ENCODE measurements at places on chromosomes 12 and 14. TPM values are rescaled to one million over a fixed set of nuclear protein-coding genes. Genes with fewer than 3 reads are reported as not detected.

The SCN8A gene
- total RNA-seq: 14.7 TPM

The PTPRQ gene
- total RNA-seq: 2.8 TPM

The SNAPC1 gene
- 7.7 TPM for total RNA-seq

The RPGRIP1 gene
- total RNA-seq: not detected

The FLVCR2 gene
- total RNA-seq: 1.4 TPM

The GTF2H3 gene
- total RNA-seq: 53.0 TPM

The LALBA gene
- not detected for total RNA-seq

The MMP19 gene
- total RNA-seq: 8.6 TPM

The PDE3A gene
- total RNA-seq: 0.18 TPM

The SERPINA5 gene
- total RNA-seq: not detected

The RASAL1 gene
- total RNA-seq: not detected

The UNC79 gene
- not detected for total RNA-seq

The TDRD9 gene
- total RNA-seq: 0.18 TPM

The RNASE4 gene
- total RNA-seq: 8.1 TPM

The ZNF641 gene
- total RNA-seq: 3.9 TPM

The WSCD2 gene
- total RNA-seq: not detected

The IFI27 gene
- total RNA-seq: not detected

The PTPRO gene
- 0.18 TPM for total RNA-seq

The HELB gene
- 3.6 TPM for total RNA-seq

The RTL1 gene
- total RNA-seq: not detected

The MYO1H gene
- not detected for total RNA-seq

The INSM2 gene
- not detected for total RNA-seq

The ADGRD1 gene
- not detected for total RNA-seq

The CLEC7A gene
- not detected for total RNA-seq

The SCNN1A gene
- not detected for total RNA-seq

The KITLG gene
- 117 TPM for total RNA-seq

The PDZRN4 gene
- not detected for total RNA-seq

The IL26 gene
- not detected for total RNA-seq

The TRPV4 gene
- 1.1 TPM for total RNA-seq

The PAX9 gene
- total RNA-seq: not detected

The AKAP3 gene
- total RNA-seq: 0.56 TPM

The B4GALNT1 gene
- total RNA-seq: 0.18 TPM

The LTBR gene
- 19.7 TPM for total RNA-seq

The XPOT gene
- 79.4 TPM for total RNA-seq

The ARHGEF40 gene
- 18.1 TPM for total RNA-seq

The FOXG1 gene
- not detected for total RNA-seq

The METTL25 gene
- 3.0 TPM for total RNA-seq

The RD3L gene
- not detected for total RNA-seq

The DCN gene
- 241 TPM for total RNA-seq

The HOXC12 gene
- total RNA-seq: not detected
